Ureter (tissue), 1 donor: ENCODE measurements at places on chromosomes 5 and 9. TPM values are rescaled to one million over a fixed set of nuclear protein-coding genes. Genes with fewer than 3 reads are reported as not detected.
A peak's percentile ranks its signal among the peaks of the same experiment; 100 is the strongest.

- peak; percentile 51 for DNase-seq
Measured at GRCh38 chr5:173707392-173707791, 90.9 kb upstream of the BOD1 start.

DNA sequence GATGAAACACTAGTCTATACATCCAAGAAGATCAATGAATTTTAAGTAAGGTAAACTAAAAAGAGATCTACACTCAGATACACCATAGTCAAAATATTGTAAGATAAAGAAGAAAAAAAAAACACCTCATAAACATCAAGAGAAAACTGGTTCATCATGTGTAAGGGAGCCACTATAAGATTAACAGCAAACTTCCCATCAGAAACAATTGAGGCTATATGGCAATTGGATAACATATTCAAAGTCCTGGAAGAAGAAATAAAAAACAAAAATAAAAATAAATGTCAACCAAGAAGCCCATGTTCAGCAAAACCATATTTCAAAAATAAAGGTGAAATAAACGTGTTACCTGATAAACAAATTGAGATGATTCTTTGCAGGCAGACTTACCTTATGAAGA is 3.6 kb downstream of the OR13C8 start:
- DNase-seq: no peak

GRCh38 chr5:51381761-51382474 is 1.3 kb upstream of the ISL1 start:
- DNase-seq: no peak

Gene RORB
- 3.0 TPM for total RNA-seq

Gene DDX4
- not detected for total RNA-seq
